ENCODE measurements at places on chromosomes 5 and 9. TPM values are rescaled to one million over a fixed set of nuclear protein-coding genes. Genes with fewer than 3 reads are reported as not detected.

Gene PRR7
- polyA plus RNA-seq = 1.6 TPM

Gene ALDOB
- polyA plus RNA-seq = 4,265 TPM

Gene SLCO4C1
- 9.0 TPM for polyA plus RNA-seq

Gene KCNV2
- not detected for polyA plus RNA-seq

Gene MORN5
- 5.6 TPM for polyA plus RNA-seq

Gene DRD1
- 0.28 TPM for polyA plus RNA-seq

Gene C9orf50
- 2.8 TPM for polyA plus RNA-seq

GRCh38 chr9:73042155-73042554 is 89.3 kb upstream of the ALDH1A1 start:
- no peaks in the 10 kb centered on the region for H3K27me3 ChIP-seq
- peaks cover 20% of the 10 kb centered on the region for H3K4me1 ChIP-seq
- no peak overlapping the region for H3K4me3 ChIP-seq
- H3K27ac ChIP-seq = no peak overlapping the region
- no peak for DNase-seq

DNA sequence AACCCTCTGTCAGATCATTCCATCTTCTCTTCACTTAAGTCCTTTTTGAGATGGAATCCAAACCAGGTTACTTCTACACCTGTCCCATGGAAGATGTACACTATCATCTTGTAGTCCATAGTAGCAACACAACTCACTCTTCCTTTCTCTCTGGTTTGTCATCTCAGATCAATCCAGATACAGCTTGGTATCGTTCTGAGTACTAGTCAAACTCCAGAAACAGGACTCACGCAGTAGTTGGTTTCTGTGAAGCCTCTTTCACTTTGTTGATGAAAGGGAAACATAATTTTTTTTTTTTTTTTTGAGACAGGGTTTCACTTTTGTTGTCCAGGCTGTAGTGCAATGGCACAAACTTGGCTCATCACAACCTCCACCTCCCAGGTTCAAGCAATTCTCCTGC is 484.0 kb downstream of the PRDM9 start:
- no peaks in the 10 kb centered on the region for H3K36me3 ChIP-seq
- DNase-seq = no peak
- no peak overlapping the region for H3K4me3 ChIP-seq
- no peaks in the 10 kb centered on the region for H3K27me3 ChIP-seq
- H3K4me1 ChIP-seq = no peaks in the 10 kb centered on the region

- H3K27me3 ChIP-seq = no peaks in the 10 kb centered on the region
- no peak overlapping the region for H3K4me3 ChIP-seq
- H3K4me1 ChIP-seq = no peaks in the 10 kb centered on the region
- no peaks in the 10 kb centered on the region for H3K36me3 ChIP-seq
- no peak for DNase-seq
Measured at GRCh38 chr5:121019106-121019505, 555.0 kb downstream of the PRR16 start.

DNA sequence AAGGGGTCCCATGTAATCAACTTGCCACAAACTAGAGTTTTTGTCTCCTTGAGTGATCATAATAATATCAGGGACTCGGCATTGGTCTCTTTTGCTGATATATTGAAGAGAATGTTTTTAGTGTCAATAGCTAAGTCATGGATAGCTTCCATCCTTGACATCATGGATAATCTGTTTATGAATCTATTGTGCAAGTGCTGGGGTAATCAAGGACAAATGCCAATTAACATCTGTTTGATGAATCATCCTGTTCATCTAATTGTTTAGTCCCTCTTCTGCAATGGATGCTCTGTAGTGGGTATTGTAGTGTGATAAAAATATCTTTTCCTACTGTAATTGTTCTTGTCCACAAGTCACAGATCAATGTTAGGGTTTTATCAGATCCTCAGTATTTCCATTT is 607.5 kb upstream of the SEMA6A start:
- no peaks in the 10 kb centered on the region for H3K36me3 ChIP-seq
- H3K4me1 ChIP-seq = no peaks in the 10 kb centered on the region
- DNase-seq = no peak
- no peaks in the 10 kb centered on the region for H3K27me3 ChIP-seq

DNA sequence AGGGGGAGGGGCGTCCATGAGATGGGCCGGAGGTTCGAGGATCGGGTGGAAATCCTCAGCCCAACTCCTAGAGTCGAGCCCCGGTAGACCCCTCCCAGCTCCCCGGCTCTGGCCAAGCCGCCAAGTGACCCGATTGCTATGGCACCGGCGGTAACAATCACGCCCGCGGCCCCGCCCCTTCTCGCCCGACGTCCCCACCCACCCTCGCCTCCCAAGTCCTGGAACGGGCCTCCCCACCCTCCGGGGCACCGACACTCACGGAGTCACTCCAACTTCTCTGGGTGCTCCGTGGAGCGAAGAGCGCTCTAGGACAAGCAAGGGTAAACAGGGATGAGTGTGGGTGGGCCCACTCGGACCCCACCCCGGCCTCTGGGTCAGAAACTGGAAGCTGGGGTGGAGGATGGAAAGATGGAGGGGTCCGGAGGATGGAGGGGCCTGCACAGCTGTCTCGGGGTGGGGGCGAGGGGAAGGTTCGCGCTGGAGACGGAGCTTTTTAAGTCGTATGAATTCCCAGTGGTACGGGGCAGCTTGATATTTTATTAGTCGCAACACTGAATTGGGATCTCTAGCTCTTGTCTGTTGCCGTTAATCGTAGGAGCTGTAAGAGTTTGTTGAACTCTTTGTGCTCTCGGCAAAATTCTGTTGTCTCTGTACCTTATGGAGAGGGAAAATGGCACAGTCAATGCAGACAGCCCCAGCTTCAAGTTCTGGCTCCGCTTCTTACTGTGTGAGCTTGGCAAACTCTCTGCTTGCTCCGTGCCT is at the start of gene SPACA9:
SPACA9 (plus strand) TSS at position 204 of the 762 bp plus-strand sequence. CDS start 5,050 bp downstream, outside the sequence.
- H3K4me1 ChIP-seq = peaks cover 9% of the 10 kb centered on the region
- peak within 1 kb of the TSS; percentile 93 for H3K4me3 ChIP-seq
- no peaks in the 10 kb centered on the region for H3K36me3 ChIP-seq
- no peaks in the 10 kb centered on the region for H3K27me3 ChIP-seq
- peak; percentile 85 for DNase-seq

DNA sequence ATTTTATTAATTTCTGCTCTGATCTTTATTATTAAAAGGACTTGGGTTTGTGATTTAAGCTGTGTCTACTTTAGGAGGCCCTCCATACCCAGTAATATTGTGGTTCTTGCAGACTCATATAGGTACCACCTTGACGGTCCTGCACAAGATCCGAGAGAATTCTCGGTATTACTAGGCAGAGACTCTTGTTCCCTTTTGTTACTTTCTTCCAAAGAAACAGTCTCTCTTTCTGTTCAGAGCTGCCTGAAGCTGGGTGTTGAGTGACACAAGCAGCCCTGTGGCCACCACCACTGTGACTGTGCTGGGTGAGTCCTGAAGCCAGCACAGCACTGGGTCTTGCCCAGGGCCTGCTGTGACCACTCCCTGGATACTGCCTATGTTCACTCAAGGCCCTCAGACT is 666.6 kb downstream of the SEMA5A start:
- no peaks in the 10 kb centered on the region for H3K36me3 ChIP-seq
- no peak for DNase-seq
- no peaks in the 10 kb centered on the region for H3K27me3 ChIP-seq
- no peaks in the 10 kb centered on the region for H3K4me1 ChIP-seq

DNA sequence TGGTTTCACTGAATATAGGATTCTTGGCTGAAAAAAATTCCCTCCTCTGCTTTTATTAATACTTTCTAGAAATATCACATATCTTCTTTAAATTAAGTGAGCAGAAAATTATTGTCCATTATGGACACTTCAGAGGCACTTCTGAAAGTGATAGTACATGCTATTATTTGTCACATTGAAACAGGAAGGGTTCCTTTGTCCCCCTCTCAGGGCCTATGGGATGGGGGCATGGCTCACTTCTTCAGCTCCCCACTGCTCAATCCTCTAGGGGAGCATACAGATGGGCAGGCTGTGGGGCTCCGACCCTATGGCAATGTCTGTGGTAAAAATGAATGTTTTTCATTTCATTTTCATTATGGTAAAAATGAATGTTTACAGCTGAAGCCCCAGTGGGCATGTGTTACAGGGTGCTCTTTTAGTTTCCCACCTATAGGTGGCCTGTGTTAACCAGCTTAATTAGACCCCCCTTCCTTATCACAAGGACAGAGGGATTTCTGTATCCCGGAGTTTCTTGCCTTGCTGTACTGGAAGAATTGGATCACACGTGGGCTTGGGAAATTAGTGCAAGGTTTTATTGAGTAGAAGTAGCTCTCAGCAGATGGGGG is 1225.2 kb downstream of the PTPRD start:
- no peaks in the 10 kb centered on the region for H3K27me3 ChIP-seq
- no peaks in the 10 kb centered on the region for H3K4me1 ChIP-seq
